ENCODE measurements at places on chromosomes 5 and 9.

- no peak for DNase-seq
Observed at GRCh38 chr5:26807231-26808199, 230.9 kb downstream of the CDH9 start.

GRCh38 chr5:67243349-67243748 lies 46.8 kb upstream of the CD180 start:
- DNase-seq, result no peak

GRCh38 chr9:113545068-113545467 lies 81.5 kb downstream of the RGS3 start:
- no peak for DNase-seq

GRCh38 chr5:57181154-57181553 lies 7.3 kb downstream of the GPBP1 start:
- no peak for DNase-seq

DNA sequence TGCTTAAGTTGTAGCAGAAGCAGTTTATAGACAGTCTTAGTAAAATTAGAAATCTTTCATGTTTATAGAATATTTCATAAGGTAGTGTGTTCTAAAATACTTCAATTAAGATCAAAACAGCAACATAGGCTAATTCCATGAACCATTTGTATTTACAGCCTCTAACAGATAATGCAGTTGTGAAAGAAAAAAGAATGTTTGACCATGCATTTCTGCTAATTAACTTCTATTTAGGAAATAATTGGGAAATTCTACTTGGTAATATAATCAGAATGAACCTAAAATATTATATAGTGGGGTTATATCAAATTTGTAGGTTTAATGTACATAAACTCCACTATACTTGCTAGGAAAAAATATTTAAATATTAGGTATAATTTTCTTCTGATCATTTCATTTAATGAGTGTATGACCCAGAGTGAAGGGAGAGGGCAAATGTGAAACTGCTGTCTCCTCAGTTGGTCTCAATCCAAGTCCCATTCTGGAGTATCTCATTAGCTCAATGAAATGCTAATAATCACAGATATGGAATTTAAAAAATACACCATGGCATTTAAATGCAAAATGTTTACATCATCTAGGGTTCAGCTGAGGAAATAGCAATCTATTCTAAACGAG lies 34.9 kb downstream of the ALDH1A1 start:
- peak; percentile 13 for DNase-seq

DNA sequence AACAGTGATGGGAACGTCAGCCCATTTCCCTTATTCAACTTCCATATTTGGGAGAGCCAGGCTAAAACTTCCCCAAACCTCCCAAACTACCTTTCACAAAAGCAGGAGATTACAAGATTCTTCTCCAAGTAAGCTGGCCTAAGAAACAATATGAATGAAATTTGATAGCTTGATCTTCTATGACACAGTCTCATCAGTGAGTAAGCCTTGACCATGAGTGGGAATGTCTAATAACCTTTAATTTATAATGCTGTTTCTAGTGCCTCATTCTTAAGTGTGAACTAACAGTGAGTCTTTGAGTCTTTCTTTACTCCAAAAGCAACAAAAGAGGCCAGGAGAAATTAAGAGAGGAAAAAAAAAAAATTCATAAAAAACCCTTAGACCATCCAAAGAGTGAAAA lies 1379.9 kb downstream of the EFNA5 start:
- no peak for DNase-seq

- DNase-seq, result peak; percentile 76
Observed at GRCh38 chr5:73437101-73437776, 11.3 kb downstream of the FOXD1 start.

GRCh38 chr5:134451936-134452505 lies 40.3 kb upstream of the CDKN2AIPNL start:
- DNase-seq, result peak; percentile 85

DNA sequence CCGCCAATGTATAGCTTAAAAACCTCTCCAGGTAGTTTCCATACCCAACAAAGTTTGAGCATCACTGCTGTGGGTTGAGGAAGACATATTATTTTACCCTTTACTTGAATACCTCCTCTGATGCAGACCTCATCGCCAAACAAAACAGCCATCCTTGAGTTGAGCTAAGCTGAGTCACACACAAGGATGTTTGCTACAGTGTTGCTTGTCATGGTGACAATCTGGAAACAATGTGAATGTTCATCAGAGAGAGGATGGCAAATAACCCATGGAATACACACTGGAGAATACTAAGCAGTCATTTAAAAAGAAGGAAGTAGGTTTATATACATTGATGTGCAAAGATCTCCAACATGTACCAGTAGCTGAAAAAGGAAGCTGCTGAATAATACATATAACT lies 41.1 kb upstream of the TCF7 start:
- DNase-seq, result no peak

- no peak for DNase-seq
Observed at GRCh38 chr9:124940521-124940893, 376 bp downstream of the GOLGA1 start.

DNA sequence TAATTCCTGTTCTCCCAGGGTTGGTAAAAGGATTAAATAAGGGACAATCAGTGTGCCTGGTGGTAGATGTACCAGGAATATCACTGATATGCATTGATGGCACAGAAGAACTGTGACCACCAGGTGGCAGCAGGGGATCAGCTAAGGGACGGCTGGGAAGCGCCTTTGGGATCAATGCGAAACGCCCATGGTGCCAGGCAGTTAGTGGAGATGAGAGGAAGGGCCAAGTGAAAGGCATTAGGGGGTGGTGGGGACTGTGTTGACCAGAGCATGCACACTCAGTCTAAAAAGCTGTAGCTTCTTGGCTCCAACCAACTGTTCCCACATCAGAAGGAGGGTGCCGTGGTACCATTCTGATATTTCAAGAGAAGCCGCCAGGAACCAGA lies 55.6 kb downstream of the ARHGEF37 start:
- peak; percentile 73 for DNase-seq

DNA sequence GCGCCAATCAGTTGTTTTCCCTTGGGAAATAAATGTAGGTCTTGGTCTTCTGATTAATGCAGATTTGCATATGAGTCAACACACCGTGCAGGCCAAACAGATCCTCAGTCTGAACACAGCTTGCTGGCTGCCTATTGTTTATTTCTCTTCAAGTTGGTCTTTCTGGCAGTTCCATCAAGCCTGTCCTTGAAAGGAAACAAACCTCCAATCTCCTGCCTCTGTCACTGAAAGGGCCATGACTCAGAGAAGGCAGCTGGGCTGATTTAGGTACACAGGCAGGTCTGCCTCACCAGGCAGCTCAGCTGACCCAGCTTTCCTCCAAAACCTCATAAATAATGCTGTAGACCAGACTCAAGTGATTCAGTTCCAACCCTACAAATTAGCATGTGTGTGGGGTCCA lies 175.9 kb downstream of the MAN2A1 start:
- peak; percentile 89 for DNase-seq

DNA sequence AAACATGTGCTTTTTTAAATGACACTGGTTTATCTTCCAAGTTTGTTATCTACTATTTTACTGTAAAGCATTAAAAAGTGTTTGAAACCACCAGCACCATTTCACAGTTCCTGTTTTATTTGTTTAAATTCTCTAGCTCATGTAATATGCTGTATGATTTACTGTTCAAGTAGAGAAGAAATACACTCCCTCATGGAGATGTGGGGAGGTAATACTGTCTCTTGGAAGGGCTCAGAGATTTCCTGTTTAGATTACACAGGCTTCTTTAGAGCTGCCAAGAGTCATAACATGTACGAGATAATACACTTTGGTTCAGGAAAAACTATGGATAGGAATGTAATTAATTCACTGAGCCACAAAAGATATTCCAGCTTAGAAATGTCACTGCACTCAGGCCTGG lies 135.0 kb upstream of the CCDC152 start:
- DNase-seq, result no peak

DNA sequence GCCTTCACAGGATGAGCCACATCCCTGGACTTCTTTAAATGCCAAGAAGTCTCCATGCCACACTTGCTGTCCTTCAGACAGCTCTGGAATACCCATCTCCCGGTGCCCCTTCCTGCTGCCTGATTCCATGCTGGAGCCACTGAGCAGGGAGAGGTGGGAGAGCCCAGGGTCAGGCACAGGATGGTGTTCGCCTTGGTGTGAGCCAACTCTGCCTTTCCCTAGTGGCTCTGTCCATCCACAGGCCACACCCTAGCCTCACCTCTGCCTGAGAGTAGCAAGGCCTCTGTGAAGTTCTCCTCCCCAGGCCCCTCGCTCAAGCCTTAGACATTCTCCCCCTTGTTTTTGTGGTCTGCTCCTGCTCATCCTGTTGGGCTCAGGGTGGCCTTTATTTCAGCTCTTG lies 54.2 kb upstream of the ANGPTL2 start:
- no peak for DNase-seq

- DNase-seq, result no peak
Observed at GRCh38 chr9:107566611-107567061, 77.1 kb upstream of the KLF4 start.

All from EL (cell line).